ENCODE measurements at places on chromosomes 3 and 15. TPM values are rescaled to one million over a fixed set of nuclear protein-coding genes. Genes with fewer than 3 reads are reported as not detected.

DNA sequence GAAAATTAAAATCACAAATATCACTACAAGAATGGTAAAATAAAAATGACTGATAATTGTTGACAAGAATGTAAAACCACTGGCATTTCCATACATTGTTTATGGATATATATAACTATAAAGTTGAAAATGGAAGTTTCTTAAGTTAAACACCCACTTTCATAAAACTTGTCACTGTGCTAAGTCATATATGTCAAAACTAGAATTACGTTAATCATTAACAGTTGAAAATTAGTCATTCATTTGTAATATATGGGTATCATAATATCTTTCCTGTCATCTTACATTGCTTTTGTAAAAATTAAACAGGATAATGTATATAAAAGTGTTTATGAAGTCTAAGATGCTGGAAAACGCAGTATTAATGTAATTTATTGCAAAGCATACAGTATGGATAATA, 1398.6 kb upstream of the ALCAM start:
- no peak overlapping the region for H3K4me3 ChIP-seq
- DNase-seq = no peak
- peaks cover 6% of the 10 kb centered on the region for H3K4me1 ChIP-seq
- no peaks in the 10 kb centered on the region for H3K27me3 ChIP-seq

DNA sequence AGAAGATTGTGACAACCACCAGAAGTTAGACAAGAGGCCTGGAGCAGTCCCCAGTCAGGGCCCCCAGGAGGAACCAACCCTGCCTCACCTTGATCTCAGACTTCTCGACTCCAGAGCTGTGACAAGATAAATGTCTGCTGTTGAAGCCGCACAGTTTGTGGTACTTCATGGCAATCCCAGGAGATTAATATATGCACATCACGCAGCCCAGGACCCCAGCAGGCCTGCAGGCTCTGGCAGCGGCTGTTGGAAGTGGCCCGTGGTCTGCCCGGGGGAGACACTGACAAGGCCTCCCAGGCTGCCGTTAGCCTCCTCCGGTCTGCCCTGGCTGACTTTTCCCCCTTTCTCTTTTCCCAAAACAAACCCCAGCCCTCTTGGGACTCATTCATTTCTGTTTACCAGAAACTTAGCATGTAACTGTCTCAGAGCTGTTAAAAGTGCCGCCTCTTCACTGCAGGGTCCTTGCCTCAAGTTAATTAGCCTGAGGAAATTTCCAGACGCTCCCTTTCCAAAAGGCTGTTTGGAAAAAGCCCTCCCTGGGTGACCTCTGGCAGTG, 183.5 kb upstream of the LYSMD4 start:
- no peaks in the 10 kb centered on the region for H3K4me1 ChIP-seq
- no peaks in the 10 kb centered on the region for H3K36me3 ChIP-seq
- no peak overlapping the region for H3K27ac ChIP-seq

MGLL gene
- 0.43 TPM for total RNA-seq

DNA sequence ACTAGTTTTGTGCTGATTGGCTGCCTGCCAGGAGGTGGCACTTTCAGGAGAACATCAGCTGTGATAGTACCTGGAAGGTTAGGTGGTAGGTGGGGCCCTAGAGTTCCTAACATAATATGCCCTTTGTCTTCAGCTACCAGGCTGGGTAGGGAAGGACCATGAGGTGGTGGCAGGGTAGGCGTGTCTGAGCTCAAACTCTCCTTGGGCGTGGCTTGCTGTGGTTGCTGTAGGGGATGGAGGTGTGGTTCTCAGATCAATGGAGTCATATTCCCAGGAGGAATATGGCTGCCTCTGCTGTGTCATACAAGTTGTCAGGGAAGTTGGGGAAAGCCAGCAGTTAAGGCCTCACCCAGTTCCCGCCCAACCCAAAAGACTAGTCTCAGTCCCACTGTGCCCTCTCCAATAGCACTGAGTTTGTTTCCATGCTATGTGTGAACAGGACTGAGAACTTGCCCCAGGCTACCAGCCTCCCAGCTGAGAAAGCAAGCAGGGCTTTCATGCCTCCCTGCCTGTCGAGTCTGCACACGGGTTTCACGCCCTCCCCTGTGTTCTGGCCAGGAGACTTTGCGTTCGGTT, 107.7 kb downstream of the CHCHD4 start:
- H3K4me1 ChIP-seq = no peaks in the 10 kb centered on the region
- H3K36me3 ChIP-seq = peaks cover 4% of the 10 kb centered on the region
- no peak overlapping the region for H3K27ac ChIP-seq
- H3K27me3 ChIP-seq = no peaks in the 10 kb centered on the region
- H3K4me3 ChIP-seq = no peak overlapping the region

DNA sequence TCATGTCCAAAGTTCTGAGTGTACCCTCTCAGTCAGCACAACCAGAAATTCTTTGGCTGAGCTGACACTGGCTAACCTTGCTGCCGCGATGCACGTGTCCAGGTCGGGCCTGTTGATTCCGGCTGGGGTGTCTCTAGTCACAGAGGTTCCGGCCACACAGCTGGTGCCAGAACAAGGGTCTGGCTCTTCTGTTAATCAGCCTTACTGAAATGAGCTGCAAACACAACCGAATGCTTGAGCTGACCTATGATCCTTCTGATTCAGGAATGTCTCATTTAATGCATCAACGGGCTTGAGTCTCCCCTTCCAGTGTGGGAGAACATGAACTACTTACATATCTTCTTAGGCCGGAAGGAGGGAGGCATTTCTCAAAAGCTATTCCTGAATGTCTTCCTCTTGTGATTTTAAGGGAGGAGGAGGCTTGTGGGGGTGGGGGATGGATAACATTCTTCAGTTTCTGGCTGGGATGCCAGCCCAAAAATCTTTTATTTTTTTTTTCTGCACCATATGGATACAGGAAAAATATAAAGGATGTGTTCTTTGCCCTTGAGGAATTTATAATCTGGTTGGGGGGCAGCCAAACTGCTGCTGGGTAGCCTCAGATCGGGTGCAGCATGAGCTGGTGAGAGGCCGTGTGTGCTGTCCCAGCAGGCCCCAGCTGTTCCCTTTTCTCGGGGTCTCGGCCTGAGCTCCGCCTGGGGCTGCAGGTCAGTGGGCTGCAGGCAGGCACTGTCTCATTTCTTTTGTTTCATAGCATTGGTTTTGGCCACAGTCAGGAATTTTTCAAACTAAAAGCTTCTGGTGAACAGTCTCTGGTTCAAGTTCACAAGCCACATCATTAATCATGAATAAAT, 319.1 kb upstream of the TBL1XR1 start:
- H3K27ac ChIP-seq = no peak overlapping the region
- peaks cover 12% of the 10 kb centered on the region for H3K4me1 ChIP-seq
- no peaks in the 10 kb centered on the region for H3K27me3 ChIP-seq
- H3K36me3 ChIP-seq = no peaks in the 10 kb centered on the region
- DNase-seq = no peak

GRCh38 chr3:76615719-76616118, 424.2 kb upstream of the ROBO2 start:
- DNase-seq = no peak
- no peak overlapping the region for H3K4me3 ChIP-seq

- H3K4me3 ChIP-seq = no peak overlapping the region
- H3K36me3 ChIP-seq = no peaks in the 10 kb centered on the region
- DNase-seq = no peak
- H3K4me1 ChIP-seq = no peaks in the 10 kb centered on the region
- no peak overlapping the region for H3K27ac ChIP-seq
These were observed 133.2 kb downstream of the ALDH1A2 start for GRCh38 chr15:57932348-57932747.

DNA sequence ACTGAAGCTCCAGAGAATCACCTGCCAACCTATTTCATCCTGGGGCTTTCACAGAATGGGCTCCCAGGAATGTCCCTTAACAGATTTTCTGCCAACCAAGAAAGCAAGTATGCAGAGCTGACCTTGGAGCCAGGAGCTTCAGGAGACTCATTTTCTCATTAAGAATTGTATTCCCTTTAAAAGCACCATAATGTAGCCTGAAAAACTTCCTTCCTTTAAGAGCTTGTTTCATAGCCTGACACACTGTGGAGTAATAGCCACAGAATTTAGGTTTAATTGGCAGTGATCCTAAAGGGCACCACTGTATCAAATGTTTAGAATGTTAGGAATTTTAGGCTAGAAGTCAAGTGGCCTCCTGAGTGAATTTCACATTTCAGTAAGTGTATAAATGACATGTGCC, 309.8 kb downstream of the GBE1 start:
- H3K4me1 ChIP-seq = peaks cover 6% of the 10 kb centered on the region
- H3K36me3 ChIP-seq = no peaks in the 10 kb centered on the region
- DNase-seq = no peak
- no peaks in the 10 kb centered on the region for H3K27me3 ChIP-seq

TM4SF4 gene
- 314 TPM for total RNA-seq
